ENCODE measurements at places on chromosomes 11 and 22.
A peak's percentile ranks its signal among the peaks of the same experiment; 100 is the strongest.

GRCh38 chr11:130243816-130244215 lies 70.9 kb downstream of the ZBTB44 start:
- no peak for DNase-seq

DNA sequence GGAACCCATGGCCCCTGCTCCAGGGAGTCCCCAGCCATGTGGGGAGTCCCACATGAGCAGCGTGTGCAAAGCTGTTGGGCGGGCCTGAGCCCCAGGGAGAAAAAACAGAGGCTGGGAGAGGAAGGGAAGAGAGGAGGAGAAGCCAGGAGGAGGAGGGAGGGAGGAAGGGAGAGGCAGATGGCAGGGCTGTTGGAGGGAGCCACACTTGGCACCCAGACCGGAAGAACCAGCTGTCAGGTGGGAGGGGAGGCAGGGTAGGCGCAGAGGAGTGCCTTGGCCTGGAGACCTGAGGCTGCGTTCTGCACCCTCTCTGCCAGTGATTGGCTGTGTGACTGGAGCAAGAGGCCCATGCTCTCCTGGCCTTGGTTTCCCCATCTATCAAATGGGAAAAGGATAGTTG lies 6.7 kb downstream of the SYNGR1 start:
- no peak for DNase-seq

DNA sequence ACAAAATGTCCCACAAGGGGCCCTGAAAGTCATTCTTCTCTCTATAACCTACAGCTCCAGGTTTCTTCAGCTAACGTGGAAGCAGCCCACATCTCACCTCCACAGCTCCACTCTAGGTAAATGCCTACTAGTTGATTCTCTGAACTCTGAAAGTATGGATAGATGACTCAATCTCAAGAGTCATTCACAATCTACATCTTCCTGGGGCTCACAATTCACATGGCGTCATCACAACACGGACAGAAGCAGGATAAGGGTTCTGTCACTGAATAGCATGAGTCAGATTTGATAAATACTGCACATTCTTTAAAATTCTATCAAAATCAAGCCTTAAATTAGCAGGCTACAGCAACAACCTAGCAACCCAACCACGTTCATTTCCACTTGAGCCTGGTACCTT lies 96.3 kb downstream of the PLEKHA7 start:
- DNase-seq = no peak

DNA sequence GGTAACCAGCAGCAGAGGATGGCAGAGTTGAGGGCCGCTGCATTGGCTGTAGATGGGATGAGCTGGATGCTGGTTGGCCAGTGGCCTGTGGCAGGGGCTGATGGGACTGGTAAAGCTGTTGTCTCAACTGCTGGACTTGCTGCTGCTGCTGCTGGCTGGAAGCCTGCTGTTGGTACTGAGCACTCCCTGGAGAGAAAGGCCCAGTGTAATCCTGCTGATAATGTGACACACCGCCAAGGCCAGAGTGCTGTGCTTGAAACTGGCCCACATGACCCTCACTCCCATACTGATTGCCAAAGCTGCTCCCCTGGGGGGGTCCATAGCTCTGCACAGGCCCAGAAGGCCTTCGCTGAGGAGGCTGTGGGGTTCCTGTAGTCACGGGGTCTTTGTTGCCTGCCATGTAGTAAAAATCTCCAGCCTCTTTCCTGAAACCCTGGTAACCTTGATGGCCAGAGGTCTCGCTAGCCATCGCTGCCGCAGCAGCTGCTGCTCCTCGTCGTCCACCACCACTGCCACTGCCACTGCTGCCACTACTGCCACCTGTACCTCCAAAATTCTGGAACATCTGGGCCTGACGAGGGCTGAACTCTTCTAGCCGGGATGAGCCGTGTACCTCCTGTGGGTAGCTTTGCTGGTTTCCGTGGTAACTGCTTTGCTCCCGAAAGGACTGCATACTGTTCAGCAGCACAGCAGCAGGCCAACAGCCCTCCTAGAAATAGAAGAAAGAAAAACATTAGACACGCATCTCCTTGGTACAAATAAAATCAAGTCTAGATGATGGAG lies 55.6 kb downstream of the TCF20 start:
- no peak for DNase-seq

DNA sequence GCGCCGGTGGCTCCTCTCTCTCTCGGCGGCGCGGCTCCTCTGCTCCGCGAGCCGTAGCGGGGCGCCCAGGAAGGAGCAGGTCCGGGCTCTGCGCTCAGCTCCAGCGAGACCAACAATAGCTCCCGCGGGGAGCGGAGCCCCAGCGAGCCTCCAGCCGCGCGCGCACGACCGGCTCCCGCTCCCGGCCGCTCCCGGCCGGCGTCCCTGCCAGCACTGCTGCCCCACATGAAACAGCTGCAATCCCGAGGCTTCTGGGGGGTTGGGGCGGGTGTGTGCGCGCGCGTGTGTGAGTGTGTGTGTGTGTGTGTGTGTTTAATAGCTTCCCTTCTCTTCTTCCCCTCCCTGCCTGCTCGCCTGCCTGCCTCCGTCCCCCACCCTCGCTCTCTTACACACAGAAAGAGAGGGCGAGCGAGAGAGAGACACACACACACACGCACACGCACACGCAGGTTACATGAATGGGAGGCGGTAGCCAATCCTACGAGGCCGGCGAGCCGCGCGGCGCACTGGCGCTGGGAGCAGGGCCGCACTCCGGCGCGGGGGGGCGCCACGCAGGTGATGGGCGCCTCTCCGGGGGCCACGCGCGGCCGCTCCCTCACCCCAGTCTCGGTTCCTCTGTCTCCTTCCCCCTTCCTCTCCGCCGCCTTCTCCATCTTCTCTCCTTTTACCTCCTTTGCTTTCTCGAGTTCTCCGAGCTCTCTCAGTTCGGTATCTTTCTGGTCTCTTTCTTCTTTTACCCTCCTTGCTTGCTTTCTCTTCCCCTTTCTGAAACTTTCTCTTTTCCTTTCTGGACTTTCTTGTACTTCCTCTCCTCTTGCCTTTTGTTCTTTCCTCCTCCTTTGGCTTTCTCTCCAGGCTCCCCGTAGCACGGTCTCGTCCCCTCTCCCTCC lies at the start of gene TENM4:
TENM4 (minus strand) TSS at position 460 of the 890 bp plus-strand sequence. CDS start 371,086 bp downstream, outside the sequence.
- no peak for DNase-seq

DNA sequence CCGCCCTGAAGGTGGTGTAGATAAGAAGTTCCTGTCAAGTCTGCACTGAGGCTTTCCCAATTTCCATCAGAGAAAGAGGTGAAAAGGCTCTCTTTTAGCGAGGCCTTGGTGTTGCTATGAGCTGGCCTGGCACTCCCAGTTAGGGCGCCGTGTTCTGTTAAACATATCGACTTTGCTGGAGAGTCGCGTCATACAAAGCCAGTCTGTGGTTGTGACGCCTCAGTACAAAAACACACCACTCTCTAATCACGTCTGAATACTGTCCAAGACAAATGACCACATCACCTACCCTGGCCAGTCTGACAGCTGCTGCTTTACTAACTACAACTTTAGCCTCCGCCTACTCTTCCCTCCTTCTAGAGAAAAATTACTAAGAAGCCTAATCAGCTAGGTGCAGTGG lies 8.0 kb upstream of the TOLLIP start:
- DNase-seq = no peak

- DNase-seq = peak; percentile 69
Observed at GRCh38 chr11:25981998-25982397, 349.9 kb upstream of the ANO3 start.

DNA sequence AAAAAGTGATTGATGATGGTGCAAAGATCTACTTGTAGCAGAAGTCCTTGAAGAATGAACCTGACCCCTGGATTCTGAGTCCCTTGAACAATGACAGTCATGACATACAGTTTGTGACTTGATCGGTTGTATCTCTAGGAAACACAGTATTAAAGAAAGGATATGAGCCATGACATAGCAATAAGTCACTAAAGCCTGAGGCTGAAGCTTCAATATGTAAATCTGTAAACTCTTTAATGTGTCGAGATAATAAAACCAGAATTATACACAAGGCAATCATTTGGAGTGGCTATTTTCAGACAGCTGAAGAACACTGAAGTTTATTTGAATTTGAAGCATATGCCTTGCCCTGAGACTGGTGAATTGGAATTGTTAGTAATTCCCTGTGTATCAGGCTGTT lies 911.5 kb upstream of the RAG2 start:
- no peak for DNase-seq

DNA sequence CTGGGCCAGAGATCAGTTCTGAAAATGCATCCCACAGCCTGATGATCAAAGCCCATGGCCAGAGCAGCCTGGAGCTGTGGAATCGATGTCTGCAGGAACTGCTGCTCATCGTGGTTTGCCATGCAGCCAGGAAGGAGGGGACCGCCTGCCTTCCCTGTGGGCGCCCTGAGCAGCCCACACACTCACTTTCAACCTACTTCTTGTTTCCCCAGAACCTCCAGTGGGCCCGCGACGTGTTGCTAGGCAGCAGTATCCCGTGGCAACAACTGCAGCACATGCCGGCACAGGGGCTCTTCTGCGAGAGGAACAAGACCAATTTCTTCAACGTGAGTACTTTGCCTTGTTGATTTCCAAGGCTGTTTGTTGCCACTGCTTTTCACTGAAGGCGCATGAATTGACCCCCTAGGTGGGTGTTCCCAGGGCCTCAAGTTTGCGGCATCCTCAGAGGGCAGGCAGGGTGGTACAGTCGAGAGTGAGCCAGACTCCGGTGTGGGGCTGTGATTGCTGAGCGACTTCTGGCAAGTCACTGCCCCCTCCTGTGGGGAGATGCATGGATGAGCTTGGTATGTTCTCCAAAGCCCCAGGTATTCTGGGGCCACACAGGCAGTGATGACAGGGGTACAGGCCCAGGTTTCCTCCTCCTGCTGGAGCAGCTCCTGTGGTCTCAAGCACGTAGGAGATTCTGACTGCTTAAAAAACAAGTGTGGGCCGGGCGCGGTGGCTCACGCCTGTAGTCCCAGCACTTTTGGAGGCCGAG lies 47.0 kb upstream of the SUSD2 start:
- no peak for DNase-seq

- no peak for DNase-seq
Observed at GRCh38 chr11:108203075-108203474, 19.4 kb downstream of the NPAT start.

GRCh38 chr22:40727964-40728615 lies 48.8 kb downstream of the MCHR1 start:
- DNase-seq = no peak

DNA sequence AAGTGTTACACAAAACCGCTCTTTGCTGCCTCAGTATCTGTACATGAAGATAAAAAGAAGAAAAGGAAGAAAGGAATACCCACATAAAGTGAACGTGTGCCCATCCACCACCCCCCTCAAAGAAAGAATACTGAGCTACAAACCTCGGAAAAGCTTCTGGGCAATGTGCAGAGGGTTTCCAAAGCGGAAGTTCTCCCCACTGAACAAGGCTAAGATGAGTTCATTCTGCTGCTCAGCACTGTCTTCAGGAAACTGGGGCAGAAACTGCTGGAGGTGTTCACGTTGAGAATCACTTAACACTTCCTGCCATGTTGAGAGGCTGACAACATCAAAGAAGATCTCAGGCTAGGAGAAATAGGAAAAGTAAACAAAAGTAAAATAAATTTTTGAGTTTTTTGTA lies 6.9 kb downstream of the NFRKB start:
- no peak for DNase-seq

DNA sequence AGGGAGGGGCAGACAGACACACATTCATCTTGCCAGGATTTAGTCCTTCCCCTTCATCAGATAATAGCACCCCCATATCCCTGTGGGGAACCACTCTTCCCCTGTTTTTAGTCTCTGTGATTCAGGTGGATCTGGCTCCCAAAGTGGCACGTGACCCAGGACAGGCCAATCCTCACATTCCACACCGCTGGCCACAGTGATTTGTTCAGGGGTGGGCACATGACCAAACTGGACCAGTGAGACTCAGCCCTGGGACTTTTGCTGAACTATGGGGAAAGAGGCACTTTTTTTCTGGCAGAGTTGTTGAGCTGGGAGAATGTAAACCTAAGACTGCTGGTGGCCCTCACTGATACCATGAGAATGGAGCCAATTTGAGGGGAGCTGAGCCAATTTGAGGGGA lies 19.1 kb upstream of the KCNJ11 start:
- no peak for DNase-seq

- DNase-seq = no peak
Observed at GRCh38 chr11:9677951-9678350, 14.1 kb downstream of the SWAP70 start.

DNA sequence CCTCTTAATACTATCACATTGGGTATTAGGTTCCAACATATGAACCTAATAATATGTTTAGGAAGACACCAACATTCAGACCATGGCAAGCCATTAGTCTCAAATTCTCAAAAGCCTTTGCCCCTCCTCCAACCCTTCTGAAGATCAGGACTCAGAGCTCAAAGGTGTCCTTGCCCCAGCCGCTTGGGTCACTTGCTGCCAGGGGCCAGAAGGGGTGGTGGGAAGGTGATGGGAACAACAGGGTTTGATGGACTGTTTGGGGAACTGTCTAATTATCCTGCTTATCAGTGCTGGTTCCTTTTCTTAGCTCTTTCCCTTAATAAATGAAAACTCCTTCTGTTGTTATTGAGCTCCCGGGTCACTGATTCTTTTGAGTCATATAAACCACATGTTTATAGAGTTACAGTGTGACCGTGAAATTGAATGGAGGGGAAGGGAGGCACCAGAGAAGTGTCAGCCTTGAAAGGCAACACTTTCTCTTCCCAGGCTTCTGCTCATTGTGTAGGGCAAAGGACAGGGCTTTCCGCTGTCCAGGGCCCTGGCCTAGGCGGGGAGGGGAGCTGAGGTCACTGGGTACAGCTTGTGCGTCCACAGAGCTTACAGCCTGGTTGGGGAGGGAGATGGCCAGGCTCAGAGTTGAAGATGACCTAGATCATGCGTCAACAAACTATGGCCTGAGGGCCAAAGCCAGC lies 105.1 kb downstream of the FBXO7 start:
- DNase-seq = no peak

GRCh38 chr22:30324014-30324730 lies 2.6 kb downstream of the TBC1D10A start:
- DNase-seq = no peak

DNA sequence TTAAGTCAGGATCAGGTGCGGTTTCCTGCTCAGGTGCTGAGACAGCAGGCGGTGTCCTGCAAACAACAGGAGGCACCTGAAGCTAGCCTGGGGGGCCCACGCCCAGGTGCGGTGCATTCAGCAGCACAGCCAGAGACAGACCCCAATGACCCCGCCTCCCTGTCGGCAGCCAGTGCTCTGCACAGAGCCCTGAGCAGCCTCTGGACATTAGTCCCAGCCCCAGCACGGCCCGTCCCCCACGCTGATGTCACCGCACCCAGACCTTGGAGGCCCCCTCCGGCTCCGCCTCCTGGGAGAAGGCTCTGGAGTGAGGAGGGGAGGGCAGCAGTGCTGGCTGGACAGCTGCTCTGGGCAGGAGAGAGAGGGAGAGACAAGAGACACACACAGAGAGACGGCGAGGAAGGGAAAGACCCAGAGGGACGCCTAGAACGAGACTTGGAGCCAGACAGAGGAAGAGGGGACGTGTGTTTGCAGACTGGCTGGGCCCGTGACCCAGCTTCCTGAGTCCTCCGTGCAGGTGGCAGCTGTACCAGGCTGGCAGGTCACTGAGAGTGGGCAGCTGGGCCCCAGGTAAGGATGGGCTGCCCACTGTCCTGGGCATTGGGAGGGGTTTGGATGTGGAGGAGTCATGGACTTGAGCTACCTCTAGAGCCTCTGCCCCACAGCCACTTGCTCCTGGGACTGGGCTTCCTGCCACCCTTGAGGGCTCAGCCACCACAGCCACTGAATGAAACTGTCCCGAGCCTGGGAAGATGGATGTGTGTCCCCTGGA lies at the start of gene MYO7A:
MYO7A (plus strand) TSS at position 327 of the 772 bp plus-strand sequence. CDS start 2,389 bp downstream, outside the sequence.
- no peak for DNase-seq
